Heart right ventricle (tissue), 16 donors: ENCODE measurements at places on chromosomes 5 and 9. TPM values are rescaled to one million over a fixed set of nuclear protein-coding genes. Genes with fewer than 3 reads are reported as not detected.

DNA sequence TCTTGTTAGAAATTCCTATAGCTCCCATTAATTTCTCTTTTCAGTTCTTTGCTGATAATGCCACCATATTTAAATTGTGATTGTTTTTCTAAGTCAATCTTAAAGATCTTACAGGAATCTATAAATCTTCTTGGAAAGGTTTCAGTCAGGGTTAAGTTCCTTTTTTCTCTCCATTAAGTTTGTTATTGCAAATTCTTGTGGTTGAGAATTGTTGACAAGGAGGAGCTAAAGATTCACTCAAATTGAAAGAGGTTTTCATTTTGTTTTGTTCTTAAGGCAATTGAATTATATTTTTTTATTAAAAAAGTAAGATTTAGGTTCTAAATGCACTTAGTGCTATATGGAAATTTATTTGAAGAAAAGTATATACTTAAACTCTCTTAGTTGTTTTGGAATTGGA lies 213.4 kb downstream of the PRR16 start:
- DNase-seq: no peak

- no peak for DNase-seq
Measured at GRCh38 chr5:123157791-123158581, 68.9 kb downstream of the PRDM6 start.

DNA sequence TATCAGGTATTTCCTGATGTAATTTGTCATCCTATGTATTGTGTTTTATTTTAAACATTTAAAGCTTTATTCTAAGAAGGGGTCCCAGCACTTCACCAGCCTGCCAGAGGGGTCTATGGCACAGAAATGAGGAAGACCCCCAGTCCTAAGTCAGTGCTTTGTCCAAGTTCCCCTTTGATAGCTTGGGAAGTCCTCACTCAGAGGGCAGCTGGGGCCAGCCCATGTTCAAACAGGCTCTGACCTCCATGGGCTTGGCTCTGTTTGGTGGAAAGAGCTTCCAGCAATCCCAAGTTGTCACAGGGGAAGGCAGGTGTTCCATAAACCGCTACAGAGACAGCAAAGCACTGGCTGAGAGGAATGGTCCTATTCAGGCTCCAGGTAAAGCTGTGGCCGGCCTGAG lies 26.6 kb upstream of the AKNA start:
- DNase-seq: no peak

GRCh38 chr9:27771803-27772545 lies 198.7 kb upstream of the C9orf72 start:
- DNase-seq: no peak

- DNase-seq: no peak
Measured at GRCh38 chr5:144202726-144203125, 32.1 kb downstream of the KCTD16 start.

The SPATA31E1 gene
- total RNA-seq: not detected

DNA sequence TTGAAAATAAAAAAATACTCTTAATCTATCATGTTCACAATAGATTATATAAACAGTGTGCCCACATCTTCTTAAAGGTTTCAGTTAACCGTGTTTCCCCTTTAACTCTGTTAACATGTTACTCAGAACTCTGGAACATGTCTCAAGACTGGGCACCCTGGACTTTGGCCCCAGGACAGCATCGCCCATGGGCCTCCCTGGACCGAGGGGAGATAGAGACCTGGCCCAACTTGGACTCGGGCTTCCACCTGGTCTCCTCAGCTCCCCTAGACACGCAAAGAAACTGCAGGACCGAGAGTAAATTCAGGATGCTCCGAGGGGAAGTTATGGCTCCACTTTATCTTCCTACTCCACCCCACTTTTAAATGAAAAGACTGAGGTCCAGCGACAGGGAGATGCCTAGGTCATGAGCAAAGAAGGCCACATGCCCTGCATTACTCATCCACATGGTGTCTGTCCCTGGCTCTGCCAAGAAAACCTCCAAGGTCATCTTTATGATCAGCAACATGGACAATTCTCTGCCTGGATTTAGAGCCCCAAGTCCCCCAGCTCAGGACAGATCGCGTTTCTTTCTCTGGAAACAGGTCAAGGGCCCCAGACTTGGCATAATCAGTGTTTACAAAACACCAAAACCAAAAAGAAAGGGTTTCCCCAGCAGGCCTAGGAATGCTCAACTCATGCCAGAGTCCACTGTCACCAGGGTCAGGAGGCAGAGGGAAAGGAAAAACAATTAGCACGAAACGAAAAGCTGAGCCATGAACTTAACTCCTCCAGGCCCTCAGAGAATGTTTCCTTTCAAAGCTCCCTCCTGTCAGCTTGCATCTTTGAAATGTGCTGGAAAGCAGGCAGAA lies 17.4 kb downstream of the GPX3 start:
- peak; percentile 55 for DNase-seq

The IFNB1 gene
- not detected for total RNA-seq

- no peak for DNase-seq
Measured at GRCh38 chr5:53010814-53011213, 21.7 kb downstream of the ITGA2 start.

The PROP1 gene
- total RNA-seq: not detected

GRCh38 chr9:83724436-83724835 lies 16.7 kb upstream of the UBQLN1 start:
- DNase-seq: no peak

The SFXN1 gene
- total RNA-seq: 38.6 TPM

The PCDHGA4 gene
- total RNA-seq: 7.4 TPM

DNA sequence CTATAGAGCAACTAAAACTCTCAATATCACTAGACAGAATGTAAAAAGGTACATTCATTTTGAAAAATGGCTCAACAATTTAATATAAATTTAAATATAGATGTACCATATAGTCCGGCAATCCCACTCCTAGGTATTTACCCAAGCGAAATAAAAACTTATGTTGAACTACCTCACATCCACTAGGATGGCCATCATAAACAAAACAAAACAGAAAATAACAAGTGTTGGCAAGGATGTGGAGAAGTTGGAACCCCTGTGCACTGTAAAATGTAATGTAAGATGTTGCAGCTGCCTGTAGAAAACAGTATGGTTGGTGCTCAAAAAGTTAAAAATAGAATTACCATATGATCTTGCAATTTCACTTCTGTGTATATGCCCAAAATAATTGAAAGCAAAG lies 36.9 kb upstream of the SELENOP start:
- no peak for DNase-seq
